ENCODE measurements at places on chromosomes 6 and 20.

DNA sequence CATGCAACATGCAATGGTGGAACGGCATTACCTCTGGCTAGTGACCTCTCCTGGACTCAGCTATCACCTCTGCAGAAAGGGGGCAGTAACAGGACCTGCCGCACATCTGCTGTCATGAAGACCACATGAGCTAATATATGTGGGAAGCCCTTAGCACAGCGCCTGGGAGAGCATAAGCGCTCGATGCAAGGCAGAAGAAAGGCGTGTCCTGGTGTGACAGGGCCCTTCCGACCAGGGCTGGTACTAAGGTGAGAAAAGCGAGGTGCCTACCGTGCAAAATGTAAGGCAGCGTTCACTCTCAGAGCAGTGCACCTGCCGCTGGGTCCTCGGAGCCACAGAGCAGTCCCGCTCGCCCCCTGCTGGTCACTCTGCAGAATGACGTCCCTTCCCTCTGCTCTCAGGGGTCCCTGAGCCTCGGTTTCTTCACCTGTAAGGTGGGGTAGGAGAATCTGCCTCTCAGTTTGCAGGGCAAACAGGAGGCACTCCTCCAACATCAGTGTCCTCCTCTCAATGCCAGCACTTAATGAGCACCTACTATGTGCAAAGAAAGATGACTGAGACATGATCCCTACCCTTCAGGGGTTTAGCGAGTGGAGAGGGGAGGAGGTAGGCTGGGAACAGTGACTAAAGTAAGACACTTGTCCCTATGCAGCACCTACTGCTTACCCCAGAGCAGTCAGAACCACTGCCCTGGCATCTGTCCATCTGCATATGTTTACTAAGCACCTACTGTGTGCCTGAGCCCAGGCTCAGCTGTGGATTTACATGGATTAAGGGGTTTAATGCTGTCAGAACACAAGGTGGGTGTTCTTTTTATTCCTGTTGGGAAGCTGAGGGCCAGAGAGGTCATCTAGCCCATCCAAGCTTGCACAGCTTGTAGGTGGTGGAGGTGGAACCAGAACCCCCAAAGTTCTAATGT, 41.1 kb upstream of the PTGIS start:
- peak; percentile 23 for DNase-seq

GRCh38 chr6:29552512-29553051, 7.0 kb downstream of the UBD start:
- no peak for DNase-seq

DNA sequence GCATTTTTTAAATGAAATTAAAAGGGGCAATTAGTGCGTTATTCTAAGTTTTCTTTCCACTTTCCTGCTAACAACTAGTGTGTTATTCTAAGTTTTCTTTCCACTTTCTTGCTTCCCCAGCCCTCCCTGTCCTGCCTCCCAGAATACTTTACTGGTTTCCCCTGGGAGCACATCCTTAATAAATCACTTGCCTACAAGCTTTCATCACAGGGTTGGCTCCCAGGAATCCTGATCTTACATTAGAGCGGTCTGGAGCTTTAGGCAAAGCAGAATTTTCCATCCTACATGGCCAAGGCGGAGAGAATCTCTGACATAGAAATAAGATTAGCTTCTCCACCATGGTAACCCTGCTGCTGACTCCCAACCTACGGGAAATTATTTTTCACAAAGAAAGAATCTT, 150.4 kb downstream of the BFSP1 start:
- no peak for DNase-seq

- DNase-seq: no peak
These were observed 27.4 kb downstream of the MRS2 start for GRCh38 chr6:24430086-24430485.

DNA sequence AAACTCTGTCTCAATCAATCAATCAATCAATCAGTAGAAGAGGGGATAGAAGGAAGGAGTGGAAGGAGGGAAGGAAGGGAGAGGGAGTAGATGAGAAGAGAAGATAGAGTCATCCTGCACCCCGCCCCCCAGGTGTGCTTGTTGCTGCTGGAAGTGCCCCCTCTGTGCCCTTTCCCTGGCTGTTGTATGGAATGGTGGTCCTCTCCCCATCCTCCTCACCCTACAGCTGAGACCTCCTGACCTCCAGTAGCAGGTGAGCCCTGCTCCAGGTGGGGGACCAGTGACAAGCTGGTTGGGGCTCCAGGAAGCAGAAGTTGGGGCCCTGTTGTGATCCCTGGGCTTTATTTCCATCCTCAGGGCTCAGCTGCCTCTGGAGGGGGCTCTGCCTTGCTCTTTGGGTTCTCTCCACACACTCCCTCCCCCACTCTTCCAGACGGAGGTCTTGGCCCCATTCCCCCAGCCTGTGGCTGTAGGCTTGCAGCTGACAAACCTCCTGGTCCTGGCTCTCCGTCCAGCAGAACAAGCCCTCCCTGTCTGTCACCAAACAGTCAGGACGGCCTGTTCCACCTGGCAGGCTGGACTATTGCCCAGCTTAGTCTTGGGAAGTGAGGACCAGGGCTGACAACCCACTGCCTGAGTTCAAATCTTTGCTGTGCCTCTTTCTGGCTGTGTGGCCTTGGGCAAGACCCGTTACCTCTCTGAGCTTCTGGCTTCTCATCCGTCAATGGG, 26.0 kb upstream of the SCRT2 start:
- no peak for DNase-seq

DNA sequence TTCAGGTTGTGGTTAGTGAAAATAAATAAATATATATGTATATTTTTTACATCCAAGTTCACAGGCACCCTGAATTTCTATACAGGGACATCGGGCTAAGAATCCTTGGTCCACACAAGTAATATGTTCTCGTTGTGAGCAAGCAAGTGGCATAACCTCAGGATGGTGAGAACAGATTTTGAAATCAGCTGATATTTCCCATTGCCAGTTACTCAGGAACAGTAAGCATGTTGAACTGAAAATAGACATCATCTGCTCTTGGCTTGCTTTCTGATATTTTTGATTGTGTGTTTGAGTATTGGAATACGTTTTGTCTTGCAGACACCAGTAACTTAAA, 87.7 kb downstream of the TRMT6 start:
- no peak for DNase-seq

GRCh38 chr6:89610149-89610642, 28.4 kb downstream of the LYRM2 start:
- DNase-seq: no peak

DNA sequence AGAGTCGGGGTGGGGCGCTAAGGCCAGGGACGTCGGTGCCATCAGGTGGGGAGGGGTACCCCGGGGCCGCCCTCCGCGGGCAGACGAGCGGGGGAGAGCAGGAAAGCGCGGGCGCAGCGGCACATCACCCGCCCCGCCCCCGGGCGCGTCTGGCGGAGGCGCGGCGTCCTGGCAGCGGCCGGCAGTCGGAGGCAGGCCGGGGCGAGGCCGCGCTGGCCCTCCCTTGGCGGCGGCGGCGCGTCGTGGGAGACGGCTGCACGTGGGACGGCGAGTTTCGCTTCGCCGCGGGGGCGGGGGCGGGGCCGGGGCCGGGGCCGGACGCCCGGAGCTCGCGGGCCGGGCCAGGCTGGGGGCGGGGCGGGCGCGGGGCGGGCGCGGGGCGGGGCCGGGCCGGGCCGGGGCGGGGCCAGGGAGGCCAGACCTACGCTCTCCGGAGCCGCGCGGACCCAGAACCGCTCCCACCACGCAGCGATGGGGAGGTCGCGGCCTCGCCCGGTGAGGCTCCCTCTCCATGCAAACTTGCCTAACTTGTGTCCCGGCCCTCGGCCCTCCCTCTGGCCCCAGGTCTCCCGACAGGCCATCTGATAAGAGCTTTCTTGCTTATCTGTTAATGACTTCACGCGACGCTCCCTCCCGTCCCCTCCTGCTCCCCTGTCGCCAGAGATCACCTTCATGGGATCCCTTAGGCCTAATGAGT, 12.5 kb downstream of the ITPR3 start:
- no peak for DNase-seq

DNA sequence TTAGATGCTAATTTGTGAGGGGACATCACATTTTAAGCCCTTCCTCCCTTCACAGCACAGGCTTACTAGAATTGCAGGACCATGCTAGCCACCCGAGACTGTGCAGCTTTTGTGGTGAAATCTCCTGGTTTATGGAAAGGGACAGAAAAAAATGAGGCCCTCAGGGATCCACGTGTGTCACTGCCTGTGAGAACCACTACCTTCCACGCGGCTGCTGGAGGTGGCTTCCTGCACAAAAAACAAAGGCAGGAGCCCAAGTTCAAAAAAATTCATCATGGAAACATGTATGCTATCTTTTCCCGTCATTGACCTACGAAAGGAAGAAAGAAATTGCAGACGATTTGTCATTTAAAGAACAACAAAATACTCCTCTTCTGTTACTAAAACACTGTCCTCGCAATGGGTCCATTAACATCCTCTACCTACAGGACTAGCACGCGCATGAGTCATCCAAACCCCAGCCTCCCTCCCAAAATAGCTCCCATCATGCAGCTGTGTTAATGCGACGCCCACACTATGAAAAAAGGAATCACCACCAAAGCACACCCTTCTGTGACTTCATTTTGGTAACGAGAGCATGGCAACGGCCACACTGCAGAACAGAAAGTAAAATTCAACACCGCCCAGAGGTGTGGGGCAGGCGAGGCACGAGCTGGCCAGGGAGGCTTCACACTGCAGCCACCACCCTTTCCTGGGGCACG, 45.7 kb downstream of the RAMACL start:
- no peak for DNase-seq

DNA sequence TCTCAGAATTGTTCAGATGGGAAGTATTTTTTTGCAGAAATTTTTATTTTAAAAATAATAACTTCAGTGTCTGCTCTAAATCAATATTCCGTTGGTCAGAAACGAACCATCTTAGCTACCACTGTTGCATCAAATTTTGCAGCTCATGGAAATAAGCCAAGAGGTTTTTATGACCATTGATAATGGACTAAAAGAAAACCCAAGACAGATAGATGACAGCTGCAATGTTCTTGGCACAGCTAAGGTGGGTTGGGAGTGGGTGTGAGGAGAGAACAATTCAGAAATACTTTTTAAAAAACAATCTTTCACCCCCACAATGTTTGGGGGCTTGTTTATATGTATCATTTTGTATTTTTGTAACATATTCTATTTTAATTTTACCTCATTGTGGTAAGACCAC, 121.1 kb downstream of the PDE7B start:
- DNase-seq: no peak

DNA sequence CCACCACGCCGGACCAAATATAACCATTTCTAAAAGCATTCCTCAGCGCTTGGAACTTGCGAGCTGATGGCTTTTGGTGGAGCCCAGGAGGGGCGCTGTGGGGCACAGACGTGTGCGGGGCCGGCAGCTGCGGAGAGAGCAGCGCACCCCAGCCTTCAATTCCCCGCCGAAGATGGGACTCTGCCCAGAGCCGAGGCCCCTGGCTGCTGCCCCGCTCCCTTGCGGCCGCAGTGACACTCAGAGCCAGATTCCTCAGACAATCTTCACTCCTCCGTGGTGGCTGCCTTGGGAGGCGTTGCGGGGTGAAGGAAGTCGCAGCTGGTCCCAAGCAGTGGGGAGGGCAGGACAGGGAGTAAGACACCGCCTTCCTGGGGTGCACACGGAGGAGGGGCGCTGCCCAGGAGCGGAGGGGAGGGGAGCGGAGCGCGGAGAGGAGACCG, 87.7 kb downstream of the TMEM242 start:
- DNase-seq: no peak

- no peak for DNase-seq
These were observed 53.4 kb downstream of the EDN1 start for GRCh38 chr6:12343440-12344162.

DNA sequence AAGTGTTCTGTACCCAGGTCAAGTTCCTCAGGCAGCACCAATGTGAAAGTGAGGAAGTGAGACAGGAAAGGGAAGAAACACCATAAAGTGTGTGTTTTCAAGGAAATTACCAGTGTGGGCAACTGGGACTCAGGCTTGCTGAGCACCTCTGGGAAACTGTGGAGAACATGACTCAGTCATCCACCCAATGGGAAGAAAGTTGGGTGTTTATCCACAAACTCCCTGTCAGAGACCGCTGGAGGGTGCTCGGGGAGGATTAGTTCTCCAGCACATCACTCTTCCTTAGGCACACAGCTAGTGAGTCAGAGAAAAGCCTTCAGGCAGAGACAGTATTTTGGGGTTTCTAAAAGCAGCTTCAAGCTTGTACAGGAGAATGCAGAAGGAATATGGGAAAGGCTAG, 93.6 kb downstream of the PCSK2 start:
- no peak for DNase-seq

GRCh38 chr6:119542037-119542436, 192.5 kb upstream of the MAN1A1 start:
- no peak for DNase-seq

DNA sequence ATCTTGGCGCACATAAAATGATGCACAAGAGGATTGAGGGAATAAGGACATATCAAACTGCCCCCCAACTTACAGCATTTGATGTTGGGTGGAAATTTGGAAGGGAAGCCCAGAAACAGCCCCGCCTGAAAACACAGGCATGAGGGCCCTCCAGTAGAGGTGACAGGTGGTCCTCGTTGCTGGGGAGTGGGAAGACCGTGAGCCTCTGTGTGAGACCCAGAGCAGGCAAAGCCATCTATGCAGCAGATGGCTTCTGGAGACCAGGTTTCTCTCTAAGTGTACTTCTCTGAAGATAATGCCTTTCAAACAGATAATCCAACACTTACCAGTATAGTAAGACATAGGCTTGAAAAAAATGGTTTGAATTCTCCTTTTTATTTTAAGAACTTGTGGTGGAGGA, 132.2 kb upstream of the INSM1 start:
- DNase-seq: no peak

- DNase-seq: no peak
These were observed 307.2 kb downstream of the FRK start for GRCh38 chr6:115753446-115753845.

GRCh38 chr20:31497838-31498540, 16.3 kb upstream of the HM13 start:
- DNase-seq: no peak

- DNase-seq: no peak
These were observed 73.7 kb upstream of the ESR1 start for GRCh38 chr6:151733680-151734320.

- DNase-seq: peak; percentile 42
These were observed 167.8 kb downstream of the LRFN2 start for GRCh38 chr6:40419377-40419776.

DNA sequence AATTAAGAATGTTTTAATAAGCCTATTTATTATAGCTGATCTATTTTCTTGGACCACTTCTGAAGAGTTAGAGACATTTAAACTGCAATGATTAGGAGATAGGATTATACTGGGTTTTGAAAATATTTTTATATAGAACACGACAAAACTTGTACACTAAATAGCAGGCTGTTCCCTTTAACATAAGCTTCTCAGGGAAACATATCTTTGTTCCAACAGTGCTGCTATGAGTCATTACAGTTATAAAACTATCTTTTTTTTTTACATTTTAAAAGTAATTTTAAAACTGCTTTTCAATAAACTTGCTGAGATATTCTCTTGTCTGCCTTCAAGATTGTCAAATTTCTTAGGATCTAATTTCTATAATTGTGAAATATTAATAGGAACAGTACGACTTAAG, 389.1 kb downstream of the ARHGAP18 start:
- no peak for DNase-seq

- DNase-seq: no peak
These were observed 64.0 kb upstream of the RNF146 start for GRCh38 chr6:127202676-127203075.
